Uterus (tissue), 4 donors: ENCODE measurements at places on chromosomes 5 and 9.

DNA sequence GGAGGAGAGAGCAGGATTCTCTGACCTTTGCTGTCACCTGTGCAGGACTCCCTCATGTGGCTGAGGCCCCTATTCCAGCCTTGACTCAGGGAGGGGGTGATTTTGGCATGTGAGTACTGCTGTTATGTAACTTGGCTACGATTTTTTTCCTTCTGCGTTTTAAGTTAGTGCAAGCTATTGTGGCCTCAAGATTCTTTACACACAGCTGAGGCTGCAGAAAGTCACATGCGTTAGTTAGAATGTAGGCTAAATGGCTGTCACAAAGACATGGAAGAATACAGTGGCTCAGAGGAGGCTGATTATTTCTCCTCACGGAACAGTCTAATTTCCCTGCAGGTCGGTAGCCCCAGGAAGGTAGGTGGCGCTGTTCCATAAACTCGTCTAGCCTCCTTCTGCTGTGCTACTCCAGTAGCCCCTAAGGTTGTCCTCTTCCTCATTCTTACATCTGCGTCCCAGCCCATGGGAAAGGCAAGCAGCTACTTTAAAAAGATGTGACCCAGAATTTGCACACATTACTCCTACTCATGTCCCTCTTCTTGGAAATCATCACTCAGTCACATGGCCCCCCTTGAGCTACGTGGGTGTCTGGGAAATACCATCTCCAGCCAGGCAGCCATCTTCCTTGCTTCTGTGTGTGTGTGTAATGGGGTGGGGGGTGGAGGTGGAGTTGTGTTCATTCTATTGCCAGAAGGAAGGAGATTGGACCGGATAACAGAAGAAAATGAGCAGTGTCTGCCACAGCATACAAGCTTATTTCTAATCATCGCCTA is 486.6 kb downstream of the CCDC171 start:
- DNase-seq = peak; percentile 67

DNA sequence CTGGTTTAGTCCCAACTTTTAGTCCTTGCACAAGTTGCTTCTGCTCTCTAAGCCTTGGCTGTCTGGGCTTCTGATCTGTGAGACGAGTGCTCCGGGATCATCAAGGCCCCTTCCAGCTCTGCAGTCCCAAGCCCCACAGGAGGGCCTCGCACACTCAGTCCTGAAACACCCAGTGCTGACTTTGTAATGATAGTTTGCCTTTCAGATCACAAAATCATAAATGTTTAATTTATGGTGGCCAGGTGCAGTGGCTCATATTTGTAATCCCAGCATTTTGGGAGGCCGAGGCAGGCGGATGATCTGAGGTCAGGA is 95.9 kb upstream of the SLC25A48 start:
- no peak for DNase-seq

DNA sequence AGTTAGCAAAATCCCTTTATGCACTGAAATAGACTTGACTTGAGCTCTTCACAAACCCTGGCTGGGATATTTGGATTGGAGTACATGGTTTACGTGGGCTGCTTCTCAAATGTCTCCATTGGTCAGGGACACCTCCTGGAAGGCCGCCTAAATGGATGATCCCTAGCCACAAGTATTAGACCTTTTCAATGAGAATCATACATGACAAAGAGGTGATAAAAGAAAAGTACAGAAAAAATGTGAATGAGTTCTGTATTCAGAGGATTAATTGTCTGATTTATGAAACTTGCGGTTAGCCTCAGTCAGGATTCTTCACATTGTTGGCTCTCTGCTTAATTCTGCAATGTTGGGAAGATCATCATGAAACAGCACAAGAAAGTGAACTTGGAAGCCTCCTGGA is 752.8 kb upstream of the ADAMTS16 start:
- no peak for DNase-seq

DNA sequence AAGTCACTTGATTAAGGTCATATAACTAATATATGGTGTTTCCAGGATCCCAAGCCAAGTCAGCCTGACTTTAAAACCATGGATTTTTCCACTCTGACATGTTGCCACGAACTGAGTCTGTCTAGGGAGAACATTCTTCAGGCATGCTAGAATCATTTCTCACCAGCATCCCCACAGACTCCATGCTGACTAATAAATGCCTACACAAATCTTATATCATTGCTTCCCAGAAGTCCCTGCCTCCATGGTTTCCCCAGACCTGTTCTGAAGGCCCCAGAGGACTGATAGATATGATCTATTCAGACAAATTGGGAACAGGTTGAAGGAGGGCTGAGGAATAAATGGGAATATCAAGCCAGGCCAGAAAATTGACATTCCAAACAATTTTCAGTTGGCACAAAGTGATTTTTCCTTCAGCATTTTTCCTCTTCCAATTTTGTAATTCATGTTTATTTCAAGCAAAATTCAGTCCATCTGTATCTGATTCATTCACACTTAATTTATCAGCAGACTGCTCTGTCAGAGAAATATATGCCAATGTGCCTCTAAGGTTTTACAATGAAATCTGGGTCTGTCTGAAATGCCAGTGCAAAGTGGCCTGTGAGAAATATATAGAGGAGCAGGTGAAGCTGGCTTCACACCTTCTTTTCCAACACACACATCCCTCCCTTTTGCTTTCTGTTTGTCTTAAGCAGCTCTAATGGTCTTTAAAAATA is 413.6 kb upstream of the TNC start:
- DNase-seq = no peak

DNA sequence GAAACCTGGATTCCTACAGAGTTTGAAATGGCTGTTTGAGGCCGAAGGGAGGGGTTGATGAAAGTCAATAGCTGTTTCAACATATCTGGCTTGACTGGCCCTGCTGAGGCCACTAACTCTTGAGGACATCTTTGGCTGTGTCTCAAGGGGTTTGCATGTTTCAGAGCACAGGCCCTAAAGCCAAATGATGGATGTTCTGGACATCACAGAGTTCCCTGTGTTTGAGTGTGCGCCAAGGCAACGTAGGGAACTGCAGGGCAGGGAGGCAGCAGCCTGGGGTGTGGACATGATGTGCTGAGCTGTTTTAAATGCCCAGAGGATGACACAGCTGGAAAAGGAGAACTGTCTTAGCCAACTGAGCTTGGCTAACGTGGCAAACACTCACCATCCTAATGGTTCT is 89.6 kb downstream of the RAPGEF1 start:
- DNase-seq = no peak

- DNase-seq = no peak
These were observed 608.7 kb upstream of the SEMA6A start for GRCh38 chr5:117183326-117183725.

DNA sequence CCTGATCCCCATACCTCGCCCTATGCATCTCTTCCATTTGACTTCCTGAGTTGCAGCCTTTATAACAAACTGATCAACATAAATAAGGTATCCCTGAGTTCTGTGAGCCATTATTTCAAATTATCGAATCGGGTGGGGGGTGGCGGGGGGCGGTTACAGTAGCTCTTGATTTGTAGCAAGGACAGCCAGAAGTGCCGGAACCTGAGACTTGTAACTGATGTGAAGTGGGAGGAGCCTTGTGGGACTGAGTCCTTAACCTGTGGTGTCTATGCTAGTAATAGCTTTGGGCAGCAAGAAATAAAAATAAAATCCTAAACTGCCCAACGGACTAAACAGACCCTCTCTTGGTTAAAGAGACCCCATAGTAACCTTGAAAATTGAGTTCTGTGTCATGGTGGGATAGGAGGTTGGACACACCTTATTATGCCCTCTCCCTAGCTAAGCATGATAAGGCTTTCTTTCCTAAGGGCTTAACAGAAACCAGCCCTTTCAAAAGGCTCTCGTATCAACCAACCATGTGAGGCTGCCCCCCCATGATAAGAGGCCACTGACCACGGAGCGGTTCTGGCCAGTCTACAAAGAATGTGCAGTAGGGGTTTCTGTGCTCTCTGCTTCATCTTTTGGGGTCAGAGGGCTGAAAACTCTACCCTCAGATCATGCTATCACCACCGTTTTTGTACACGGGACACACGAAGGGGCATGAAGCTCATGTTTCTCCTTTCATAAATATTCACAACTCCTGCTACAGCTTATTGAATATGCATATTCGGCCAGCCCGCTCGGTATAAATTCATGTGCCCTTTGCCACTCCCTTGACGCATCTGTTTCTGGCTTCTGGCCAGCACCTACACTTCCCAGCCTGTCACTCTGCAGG is 39.5 kb upstream of the IQGAP2 start:
- DNase-seq = no peak
